ENCODE measurements at places on chromosomes 4 and X. TPM values are rescaled to one million over a fixed set of nuclear protein-coding genes. Genes with fewer than 3 reads are reported as not detected.

MMRN1 gene
- total RNA-seq, result not detected

- H3K4me3 ChIP-seq, result no peak overlapping the region
- no peaks in the 10 kb centered on the region for H3K4me1 ChIP-seq
- no peaks in the 10 kb centered on the region for H3K36me3 ChIP-seq
- no peak for DNase-seq
- no peak overlapping the region for H3K27ac ChIP-seq
- H3K27me3 ChIP-seq, result no peaks in the 10 kb centered on the region
Observed at GRCh38 chr4:61079976-61080375, 120.2 kb upstream of the ADGRL3 start.

DNA sequence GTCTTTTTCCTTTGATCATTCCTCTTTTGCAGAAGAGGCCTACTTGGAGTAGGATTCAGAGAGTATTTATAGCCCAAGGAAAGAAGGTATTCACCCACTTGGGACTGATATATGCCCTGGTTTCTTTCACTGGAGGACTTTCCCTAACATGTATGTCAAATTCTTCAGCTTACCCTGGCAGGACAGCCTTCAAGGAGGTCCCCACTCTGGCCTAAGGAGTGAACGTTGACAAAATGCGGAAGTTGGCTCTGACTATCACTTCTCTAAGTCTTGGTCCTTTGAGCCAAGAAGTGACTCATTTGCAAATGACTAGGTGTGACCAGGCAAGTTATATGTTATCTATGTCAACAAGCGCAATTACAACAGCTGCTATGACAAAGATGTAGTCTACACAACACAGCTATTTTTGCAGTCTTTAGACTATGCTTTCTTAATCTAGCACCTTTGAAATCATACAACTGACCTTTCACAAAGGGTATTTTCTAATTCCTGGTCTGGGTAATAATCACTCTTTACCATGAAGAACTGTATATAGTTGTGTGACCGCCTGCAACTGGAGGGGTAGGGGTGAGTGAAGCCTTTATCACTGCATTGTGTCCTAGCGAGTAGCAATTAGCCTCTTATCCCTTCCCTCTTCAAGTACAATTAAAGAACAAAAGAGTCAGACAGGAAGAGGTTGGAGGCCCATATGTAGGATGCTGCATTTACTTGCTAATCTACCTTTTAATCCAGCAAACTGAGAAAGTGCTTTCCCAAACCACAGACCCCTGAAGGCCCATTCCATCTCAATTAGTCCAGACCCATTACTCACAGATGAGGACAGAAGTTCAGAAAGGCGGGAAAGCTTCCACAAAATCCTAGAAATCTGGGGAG is 50.1 kb downstream of the RASGEF1B start:
- no peak overlapping the region for H3K27ac ChIP-seq
- H3K27me3 ChIP-seq, result no peaks in the 10 kb centered on the region
- no peaks in the 10 kb centered on the region for H3K36me3 ChIP-seq
- H3K4me1 ChIP-seq, result no peaks in the 10 kb centered on the region

GRCh38 chrX:151397741-151398070 is 700 bp downstream of the VMA21 start:
- no peaks in the 10 kb centered on the region for H3K36me3 ChIP-seq
- no peak for DNase-seq
- no peaks in the 10 kb centered on the region for H3K27me3 ChIP-seq
- peaks cover 16% of the 10 kb centered on the region for H3K4me1 ChIP-seq

LAMP2 gene
- total RNA-seq, result 237 TPM

GRCh38 chr4:25826074-25826752 is 36.6 kb downstream of the SEL1L3 start:
- H3K27ac ChIP-seq, result no peak overlapping the region
- no peak for DNase-seq
- peaks cover 21% of the 10 kb centered on the region for H3K36me3 ChIP-seq
- H3K4me1 ChIP-seq, result no peaks in the 10 kb centered on the region

GRCh38 chrX:133726642-133727041 is 258.8 kb downstream of the GPC3 start:
- no peak overlapping the region for H3K27ac ChIP-seq
- H3K36me3 ChIP-seq, result no peaks in the 10 kb centered on the region
- peaks cover 3% of the 10 kb centered on the region for H3K4me1 ChIP-seq
- no peak for DNase-seq
- H3K4me3 ChIP-seq, result no peak overlapping the region
- peaks cover 5% of the 10 kb centered on the region for H3K27me3 ChIP-seq

DNA sequence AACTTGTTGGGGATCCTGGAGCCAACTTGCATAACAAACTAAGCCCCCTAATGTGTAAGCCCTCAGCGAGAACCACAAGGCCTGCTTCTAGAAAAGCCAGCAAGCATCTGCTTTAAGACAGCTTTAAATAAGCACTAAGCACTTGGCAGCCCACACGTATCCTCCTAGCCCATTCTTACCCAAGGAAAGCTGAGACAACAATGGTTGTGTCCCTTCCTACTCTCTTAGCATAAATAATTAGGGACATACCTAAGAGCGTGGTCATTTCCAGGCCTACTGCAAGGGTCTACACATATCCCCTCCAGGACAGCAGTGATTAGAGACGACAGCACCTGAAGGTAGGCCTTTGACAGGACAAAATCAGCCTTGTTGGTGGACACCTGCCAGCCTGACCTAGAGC is 322.8 kb upstream of the PPARGC1A start:
- H3K36me3 ChIP-seq, result no peaks in the 10 kb centered on the region
- no peak overlapping the region for H3K4me3 ChIP-seq
- no peaks in the 10 kb centered on the region for H3K27me3 ChIP-seq
- peaks cover 23% of the 10 kb centered on the region for H3K4me1 ChIP-seq
- DNase-seq, result no peak

DNA sequence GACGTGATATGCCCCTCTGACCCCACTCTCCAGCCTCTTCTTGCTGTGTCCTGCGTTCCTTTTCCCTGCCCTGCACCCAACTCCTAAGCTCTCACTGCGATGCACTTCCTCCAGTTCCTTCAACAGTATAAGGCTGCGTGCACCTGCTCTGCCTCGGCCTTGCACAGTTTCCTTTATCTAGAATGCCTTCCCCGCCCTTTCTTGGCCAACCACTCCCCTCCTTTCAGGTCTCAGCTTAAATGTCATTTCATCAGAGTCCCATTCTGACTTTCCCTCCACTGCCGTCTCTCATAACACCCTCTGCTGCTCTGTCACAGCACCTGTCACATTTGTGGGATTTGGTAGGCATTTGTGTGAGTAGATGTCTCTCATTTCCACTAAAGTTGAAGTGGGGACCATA is 58.4 kb upstream of the NEIL3 start:
- peaks cover 22% of the 10 kb centered on the region for H3K4me1 ChIP-seq
- H3K4me3 ChIP-seq, result no peak overlapping the region
- no peaks in the 10 kb centered on the region for H3K36me3 ChIP-seq
- no peaks in the 10 kb centered on the region for H3K27me3 ChIP-seq
- H3K27ac ChIP-seq, result no peak overlapping the region
